ENCODE measurements at places on chromosomes 2 and 18. TPM values are rescaled to one million over a fixed set of nuclear protein-coding genes. Genes with fewer than 3 reads are reported as not detected.

GRCh38 chr2:150260636-150261035 lies 226.8 kb downstream of the RND3 start:
- DNase-seq: no peak

DNA sequence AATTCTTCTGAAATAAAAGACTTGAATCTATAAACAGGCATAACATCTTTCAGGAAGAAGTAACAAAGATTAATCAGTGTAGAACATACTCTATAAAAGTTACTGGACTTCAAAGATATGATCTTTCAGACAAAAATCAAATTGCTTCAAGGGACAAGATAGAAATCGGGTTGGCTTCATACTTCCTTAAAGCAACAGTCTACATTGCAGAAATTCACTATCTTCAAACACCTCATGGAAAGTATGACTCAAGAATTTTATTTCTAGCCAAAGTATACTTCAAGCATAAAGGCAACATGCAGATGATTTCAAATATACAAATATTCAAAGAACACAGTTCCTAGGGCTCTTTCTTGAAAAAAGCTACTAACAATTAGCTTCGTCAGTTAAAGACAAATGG lies 240.7 kb downstream of the SRBD1 start:
- DNase-seq: no peak

IL1B gene
- total RNA-seq: not detected

- DNase-seq: no peak
Measured at GRCh38 chr2:88669482-88670214, 21.8 kb upstream of the RPIA start.

DNA sequence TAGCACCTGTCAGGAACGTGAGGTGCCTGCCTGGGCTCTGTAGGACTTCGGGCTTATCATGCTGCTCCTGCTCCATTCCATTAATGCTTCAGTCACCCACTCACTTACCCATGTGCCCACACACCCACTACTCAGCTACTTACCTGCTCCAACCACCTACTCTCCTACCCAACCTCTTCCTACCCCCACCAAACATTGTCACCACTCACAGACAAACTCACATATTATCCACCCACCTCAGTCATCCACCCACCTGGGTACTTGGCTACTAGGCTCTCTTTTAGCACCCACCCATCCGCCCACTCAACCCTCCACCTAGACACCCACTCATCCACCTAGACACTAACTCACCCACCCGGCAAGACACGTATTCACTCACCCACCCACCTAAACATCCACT lies 724.7 kb upstream of the RAB6C start:
- no peak for DNase-seq

KCNE4 gene
- 5.0 TPM for total RNA-seq

DNA sequence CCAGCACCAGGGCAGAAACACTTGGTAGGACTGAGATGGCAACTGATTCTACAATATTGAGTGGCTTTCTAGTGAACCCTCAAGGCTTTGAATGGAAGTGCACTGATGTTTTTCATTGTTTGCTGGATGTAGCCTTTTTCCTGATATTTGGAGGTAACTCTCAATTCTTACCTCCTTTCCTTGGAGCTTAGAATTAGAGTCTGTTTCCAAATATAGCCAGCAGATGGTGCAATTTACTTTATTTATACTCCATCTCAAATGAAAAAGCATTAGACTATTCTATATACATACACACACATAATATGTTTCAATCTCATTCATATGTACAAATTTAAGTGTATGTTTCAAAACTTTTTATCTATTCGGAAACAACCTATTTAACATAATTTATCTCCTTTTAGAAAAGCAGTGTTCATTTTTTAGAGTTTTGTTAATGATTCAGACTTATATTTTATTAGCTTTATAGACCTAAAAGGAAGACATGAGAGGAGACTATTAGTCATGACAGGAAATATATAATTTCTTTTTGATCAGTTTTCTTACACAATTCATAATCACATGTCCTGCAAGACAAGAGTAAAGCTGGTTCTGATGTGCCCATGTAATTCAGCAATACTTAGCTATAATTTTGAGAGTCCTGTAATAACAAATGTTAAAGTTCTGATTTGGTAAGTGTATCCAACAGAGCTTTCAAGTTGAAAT lies 124.8 kb downstream of the NUP35 start:
- DNase-seq: no peak
